ENCODE measurements at places on chromosomes 3 and 15.

- no peak for DNase-seq
These were observed 9.9 kb upstream of the CD200R1L start for GRCh38 chr3:112856537-112856936.

DNA sequence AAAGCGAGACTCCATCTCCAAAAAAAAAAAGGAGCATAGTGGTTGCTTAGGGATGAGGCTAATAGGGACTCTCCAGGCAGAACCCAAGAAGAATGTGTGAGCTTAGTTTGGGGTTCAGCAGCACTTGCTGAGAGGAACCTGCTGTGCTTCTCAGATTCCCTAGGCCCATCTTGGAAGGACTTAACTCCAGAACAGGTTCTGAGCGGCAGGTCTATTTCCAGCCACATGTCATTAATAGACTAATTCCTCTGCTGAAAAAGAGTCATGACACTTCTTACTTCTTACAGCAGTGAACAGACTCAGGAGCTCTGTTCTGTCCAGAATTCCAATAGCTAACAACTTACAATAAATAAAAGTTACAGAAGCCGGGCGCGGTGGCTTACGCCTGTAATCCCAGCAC is 22.5 kb downstream of the RHOA start:
- no peak for DNase-seq

DNA sequence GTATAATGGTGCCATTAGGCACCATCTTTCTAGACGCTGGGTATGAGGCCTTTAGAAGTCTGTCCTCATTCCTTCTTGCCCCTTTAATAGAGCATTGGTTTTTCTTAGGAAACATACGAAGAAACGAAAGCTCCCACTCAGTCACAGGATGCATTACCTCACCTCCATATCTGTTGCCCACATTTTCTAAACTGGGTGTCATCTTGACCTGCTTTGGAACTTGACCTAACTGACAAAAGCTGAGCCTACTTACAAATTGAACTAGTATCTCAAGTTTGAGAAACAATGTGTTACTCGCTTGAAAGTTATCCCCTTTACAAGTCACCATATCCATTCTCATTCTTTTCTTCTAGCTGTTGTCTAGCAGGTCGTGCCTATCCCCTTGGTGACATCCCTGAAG is 102.7 kb downstream of the VPS8 start:
- no peak for DNase-seq

GRCh38 chr15:42150219-42150970 is 6.0 kb downstream of the PLA2G4F start:
- DNase-seq, result peak; percentile 88

GRCh38 chr15:40714144-40714543 is 19.2 kb downstream of the RAD51 start:
- no peak for DNase-seq

GRCh38 chr15:69181424-69181823 is 21.0 kb downstream of the GLCE start:
- DNase-seq, result no peak

Data from NCI-H2171 treated with DMSO at 0.1 percent for 48 hours (cell line).